ENCODE measurements at places on chromosomes 12 and 14.
A peak's percentile ranks its signal among the peaks of the same experiment; 100 is the strongest.

DNA sequence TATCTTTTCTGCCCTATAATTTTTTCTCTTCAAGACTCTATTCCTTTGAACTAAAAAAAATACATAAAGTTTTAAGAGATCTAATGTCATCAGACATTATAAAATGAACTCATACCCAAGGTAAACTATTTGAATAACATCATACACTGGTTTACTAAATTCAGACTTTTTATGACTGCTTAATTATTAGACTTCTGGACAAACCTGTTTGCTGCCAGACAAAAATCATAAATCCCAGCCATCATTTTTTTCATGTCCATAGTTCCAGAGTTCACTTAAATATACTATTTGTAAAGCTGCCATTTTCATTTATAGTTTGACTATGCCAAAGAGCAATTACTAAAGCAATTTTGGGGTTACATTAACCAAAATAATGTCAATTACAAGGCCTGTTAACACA lies 34.0 kb downstream of the USP44 start:
- no peak for DNase-seq

- no peak for DNase-seq
Measured at GRCh38 chr12:67531501-67531900, 117.0 kb upstream of the DYRK2 start.

DNA sequence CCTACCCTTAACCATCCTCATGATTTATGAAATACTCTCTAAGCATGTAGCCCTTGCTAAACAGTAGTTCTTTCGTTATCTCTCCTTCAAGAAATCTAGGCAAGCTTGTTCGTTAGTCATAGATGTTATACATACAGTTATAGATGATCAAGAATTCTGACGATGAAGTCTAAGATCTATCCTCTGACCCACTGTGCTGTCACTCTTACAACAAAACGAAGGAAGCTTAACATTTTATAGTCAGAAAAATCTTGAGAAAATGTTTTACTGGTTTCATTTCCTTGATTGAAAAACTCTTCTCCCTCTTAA lies 68.9 kb downstream of the SPPL3 start:
- no peak for DNase-seq

- DNase-seq: no peak
Measured at GRCh38 chr14:91387169-91387835, 30.3 kb downstream of the CCDC88C start.

DNA sequence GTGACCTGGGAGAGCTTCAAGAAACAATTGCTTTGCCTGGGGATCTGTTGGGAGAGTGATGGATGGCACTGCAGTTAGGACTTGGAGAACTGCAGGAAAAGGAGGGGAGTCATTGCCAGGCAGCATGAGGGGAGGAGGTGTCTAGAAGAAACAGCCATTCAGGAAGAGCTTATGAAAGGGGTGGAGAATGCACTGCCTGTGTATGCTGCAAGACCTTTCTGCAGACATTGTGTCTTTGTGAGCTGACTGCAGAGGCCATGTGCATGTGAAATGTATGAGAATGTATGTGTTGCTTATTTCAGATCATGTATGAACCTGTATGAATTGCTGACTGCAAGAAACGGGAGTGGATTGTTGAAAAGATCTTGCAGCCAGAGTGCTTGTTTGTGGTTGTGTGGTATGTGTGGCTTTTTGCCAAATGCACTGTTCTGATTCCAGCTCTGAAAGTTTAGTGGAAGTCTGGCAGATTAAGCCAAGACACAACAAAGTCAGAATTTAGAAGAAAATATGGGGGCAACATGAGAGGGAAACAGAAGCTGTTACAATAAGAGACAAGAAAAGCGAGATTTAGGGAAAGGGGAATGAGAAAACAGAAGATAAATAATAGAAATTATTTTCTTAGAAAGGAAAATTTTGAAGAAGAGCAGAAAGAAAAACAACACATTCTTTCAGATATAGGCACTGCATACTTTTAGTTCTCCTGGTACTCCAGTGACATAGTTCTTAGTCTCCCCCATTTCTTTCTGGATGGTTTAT lies 9.8 kb upstream of the RIMKLB start:
- no peak for DNase-seq

DNA sequence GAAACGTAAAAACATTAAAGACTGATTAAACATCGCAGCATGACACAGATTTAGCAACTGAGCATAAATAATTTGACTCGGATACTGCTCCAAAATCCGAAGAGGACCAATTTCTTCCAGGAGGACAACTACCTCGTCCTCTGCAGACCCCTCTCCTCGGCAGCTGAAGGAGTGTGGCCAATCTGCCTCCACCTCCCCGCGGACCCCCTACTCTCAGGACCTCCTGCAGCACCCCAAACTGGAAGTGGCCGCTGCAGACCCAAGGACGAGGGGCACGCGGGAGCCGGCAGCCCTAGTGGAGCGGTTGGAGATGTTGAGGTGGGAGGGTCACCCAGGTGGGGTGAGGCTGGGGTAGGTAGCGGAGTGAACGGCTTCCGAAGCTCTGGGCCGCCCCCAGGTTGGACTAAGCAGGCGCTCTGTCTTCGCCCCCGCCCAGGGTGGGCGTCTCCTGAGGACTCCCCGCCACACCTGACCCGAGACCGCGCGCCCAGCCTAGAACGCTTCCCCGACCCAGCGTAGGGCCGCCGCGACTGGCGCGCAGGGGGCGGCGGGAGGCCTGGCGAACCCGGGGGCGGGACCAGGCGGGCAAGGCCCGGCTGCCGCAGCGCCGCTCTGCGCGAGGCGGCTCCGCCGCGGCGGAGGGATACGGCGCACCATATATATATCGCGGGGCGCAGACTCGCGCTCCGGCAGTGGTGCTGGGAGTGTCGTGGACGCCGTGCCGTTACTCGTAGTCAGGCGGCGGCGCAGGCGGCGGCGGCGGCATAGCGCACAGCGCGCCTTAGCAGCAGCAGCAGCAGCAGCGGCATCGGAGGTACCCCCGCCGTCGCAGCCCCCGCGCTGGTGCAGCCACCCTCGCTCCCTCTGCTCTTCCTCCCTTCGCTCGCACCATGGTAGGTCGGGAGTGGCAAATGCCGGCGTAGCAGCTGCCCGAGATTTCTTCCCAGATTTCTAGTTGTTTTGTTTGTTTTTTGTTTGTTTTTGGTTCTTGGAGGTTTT lies at the start of gene CALM1:
Gene CALM1 (plus strand): TSS at position 689 of the 999 bp plus-strand sequence. CDS start 202 bp downstream, at position 891.
- DNase-seq: peak; percentile 97

DNA sequence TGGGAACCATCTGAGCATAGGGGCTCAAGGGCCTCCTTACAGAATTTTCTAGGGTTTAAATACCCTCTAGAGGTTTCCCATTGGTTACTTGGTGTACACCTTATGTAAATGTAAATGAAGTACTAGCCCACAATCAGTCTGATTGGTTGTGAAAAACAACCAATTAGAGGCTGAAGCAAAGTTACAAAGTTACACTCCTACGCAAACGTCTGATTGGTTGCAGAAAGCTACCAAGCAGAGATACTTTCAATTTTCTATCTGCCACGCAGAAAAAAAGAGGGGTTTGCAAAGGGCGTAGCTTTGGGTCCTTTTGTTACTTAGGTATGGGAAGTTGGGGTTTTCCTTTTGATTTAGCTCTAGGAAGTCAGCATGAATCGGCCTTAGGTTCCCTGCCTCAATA lies 1.8 kb upstream of the TMEM19 start:
- DNase-seq: no peak

DNA sequence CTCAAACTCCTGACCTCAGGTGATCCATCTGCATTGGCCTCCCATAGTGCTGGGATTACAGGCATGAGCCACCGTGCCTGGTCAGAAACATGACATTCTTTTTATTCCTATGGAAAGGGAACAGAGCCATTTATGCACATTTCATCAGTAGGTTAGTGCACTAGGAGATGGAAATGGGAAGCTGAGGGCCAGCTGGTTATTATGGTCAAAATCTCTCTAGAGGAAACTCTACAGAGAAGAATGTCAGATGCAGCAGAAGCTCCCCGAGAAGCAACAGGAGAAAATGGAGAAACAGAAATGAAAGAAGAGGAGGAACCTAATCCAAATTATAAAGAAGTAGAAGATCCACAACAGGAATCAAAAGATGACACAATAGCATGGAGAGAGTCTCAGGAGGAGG lies 2.7 kb downstream of the CFAP251 start:
- no peak for DNase-seq

GRCh38 chr14:89473569-89473968 lies 56.5 kb upstream of the FOXN3 start:
- DNase-seq: no peak

DNA sequence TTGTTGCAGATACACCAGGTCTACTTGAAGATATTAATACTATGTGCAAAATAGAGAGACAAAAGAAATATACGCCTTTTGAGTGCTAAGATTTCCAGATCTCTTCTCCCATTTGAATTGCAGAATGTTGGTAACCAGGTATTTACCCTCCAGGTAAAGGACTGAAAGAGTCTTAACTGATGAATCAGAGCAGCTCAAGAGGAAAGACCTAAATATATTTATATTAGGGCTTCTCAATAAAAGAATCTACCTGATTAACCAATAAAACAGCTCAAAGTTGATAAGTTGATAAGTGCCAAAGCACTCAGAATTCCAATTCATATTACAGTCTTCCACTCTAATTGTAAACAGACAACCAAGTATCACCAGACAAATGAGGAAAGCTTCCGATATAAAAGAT lies 59.2 kb downstream of the ZNF641 start:
- DNase-seq: no peak

GRCh38 chr12:57240066-57240921 lies 10.7 kb downstream of the STAC3 start:
- DNase-seq: peak; percentile 72

DNA sequence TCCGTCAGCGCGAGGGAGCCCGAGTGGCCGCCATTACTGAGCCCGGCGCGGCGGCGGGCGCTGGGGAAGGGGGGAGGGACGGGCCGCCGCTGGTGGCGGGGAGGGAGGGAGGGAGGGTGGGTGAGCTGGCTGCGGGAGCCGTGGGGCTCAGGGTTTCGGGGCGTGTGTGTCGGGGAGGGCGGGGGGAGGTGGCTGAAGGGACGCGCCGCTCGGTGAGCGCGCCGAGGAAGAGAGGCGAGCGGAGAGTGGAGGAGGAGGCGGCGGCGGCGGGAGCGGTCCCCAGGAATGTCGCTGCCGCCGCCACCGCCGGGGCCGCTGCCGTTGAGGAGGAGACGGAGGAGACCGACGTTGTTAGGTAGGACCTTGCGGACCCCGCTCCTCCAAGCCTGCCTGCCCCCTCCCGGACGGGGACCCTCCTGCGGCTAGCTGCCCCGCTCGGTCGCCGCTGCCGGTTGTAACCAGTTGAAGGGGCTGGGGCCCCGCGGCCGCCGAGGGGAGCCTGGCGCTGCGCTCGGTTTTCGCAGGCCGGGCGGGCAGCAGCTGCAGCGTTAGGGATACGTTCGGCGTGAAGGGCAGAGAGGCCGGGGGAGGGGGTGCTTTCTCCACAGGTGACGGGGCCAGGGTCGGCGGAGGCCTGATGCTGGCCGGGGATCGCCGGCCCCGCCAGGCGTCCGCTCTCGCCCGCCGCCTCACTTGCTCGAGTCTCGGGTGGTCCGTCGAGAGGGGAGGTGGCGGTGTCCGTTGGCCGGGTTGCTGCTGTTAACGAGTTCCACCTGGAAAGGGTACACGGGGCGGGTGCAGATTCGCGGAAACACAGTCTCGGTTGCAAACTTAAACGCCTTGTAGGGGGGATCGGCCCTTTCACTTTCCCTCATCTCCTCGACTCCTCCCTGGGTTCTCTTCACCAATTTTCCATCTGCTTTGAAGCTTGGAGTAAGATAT lies at the start of gene ARHGAP5:
Gene ARHGAP5 (plus strand): TSS at position 224 of the 942 bp plus-strand sequence. CDS start 13,366 bp downstream, outside the sequence.
- peak; percentile 70 for DNase-seq

DNA sequence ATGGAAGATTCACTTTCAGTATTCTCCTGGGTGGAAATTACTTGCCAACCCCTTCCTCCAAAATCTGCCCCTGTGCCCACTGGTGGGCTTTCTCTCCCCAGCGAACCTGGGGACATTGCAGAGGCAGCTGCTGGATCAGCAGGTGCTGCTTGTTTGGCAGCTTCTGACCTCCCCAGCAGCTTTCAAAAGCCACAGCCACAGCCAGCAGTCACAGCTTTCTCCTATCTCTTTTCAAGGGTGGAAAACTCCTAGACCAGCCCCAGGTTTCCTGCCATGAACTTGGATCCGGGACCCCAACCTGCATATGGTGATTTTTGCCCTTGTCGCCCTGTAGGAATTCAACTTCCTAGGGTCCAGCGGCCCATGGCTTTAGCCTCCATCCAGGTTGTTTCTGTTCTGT lies 330.8 kb downstream of the ADAMTS20 start:
- no peak for DNase-seq

DNA sequence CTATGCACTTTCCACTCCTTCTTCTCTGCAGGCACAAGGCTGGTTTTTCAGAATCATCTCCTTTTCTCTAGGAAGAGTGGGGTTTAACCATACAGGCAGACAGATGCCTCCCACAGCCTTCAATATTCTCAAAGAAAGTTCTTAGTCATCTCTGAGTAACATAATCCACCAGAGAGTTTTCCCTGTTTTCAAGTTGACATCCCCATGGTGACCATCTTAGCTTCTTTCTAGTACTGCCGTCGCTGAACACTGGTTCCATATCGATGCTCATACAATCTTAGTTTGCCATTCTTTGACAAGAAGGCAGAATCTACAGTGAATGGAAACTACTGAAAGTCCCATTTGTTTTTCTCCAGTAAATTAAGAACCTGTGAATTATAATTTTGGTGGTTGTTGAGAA lies 28.6 kb downstream of the TPH2 start:
- no peak for DNase-seq

DNA sequence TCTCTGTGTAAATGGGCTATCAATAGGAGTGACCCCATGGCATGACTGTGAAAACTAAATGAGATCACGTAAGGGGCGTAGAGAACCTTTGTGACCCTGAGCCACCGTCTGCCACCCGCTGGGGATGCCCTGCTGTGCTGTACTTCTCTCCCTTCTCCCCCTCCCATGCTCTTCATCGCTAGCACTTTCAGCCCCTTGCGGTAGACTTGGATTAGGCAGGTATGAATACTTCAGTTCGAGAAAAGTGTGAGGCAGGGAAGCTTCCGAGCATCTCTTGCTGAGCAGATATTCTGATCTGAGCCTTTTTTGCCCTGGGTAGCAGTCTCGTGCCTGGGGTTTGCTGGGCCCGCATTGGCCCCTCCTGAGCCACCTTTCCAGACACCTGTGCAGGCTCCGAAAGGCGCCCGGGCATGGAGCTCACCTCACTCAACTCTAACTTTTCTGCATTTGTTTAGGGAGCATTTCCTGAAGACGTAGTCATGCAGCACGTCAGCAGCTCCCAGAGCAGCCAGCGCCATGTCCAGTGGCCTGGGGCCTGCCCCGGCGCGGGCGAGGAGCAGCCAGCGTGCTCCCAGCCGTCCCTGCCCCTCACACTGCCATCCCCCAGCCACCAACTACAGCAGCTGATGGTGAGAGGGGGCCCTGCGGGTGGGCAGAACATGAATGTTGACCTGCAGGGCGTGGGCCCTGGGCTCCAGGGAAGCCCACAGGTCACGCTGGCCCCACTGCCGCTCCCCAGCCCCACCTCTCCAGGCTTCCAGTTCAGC lies 40.4 kb downstream of the DDX51 start:
- no peak for DNase-seq

DNA sequence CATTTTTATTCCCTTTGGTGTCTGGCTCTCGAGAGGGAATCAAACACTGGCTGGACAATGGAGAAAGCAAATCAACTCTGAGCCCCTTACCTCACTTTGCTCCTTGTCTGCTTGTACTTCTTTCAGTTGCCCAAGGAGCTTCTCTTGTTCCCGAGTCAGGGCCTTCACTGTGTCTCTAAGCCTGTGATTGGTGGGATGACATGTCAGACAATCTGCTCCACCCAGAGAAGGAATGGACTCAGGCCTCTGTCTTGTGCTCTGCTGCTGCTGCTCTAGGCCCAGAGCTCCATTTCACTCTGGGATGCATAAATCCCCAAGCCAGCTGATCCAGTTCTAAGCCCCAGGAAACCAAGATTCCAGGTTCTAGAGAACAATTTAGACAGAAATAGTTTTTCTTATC lies 7.6 kb downstream of the CALCOCO1 start:
- no peak for DNase-seq

GRCh38 chr12:121577443-121578180 lies 3.2 kb downstream of the KDM2B start:
- DNase-seq: no peak

GRCh38 chr12:11868027-11868426 lies 202.7 kb upstream of the BCL2L14 start:
- no peak for DNase-seq
